ENCODE measurements at places on chromosomes 3 and 15. TPM values are rescaled to one million over a fixed set of nuclear protein-coding genes. Genes with fewer than 3 reads are reported as not detected.

DNA sequence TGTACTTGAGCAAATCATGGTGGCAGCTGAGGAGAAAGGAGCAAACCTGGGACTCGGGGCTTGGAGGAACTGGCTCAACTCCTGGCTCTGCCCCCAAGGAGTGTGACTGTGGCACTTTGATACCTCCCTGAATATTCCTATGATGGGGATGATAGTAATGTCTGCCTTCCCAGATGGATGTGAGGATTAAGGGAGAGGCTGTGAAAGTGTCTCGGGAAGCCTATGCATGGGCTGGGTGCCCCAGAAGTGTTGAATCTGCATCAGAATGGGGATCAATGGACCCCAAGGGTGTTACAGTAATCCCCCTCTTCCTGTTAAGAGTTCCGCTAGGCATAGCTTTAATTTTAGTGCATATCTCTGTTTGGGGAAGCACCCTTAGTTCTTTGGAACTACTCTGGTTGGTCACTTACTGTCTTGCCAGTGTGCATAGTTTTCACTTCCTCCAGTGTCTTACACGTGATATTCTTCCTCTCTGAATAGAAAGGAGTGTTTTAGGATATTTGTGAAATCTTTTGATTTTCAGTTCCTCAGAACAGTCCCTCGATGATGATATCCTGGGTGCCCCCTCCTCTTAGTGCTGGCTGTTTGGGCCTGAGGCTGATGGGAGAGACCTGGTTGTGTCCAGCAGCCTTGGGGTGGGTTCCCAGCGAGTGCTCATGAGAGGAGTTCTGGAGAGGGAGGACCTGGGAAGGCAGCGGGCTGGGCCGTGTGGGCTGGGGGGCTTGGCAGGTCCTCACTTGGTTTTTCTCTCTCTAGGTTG, 97.5 kb downstream of the CHDH start:
- ATAC-seq = peak; percentile 58

GRCh38 chr15:64763874-64764273, 11.5 kb downstream of the RBPMS2 start:
- no peak for ATAC-seq

GRCh38 chr3:60574046-60574769, 677.0 kb downstream of the FHIT start:
- ATAC-seq = no peak

- no peak for ATAC-seq
Observed at GRCh38 chr3:17478673-17479072, 263.8 kb downstream of the TBC1D5 start.

DNA sequence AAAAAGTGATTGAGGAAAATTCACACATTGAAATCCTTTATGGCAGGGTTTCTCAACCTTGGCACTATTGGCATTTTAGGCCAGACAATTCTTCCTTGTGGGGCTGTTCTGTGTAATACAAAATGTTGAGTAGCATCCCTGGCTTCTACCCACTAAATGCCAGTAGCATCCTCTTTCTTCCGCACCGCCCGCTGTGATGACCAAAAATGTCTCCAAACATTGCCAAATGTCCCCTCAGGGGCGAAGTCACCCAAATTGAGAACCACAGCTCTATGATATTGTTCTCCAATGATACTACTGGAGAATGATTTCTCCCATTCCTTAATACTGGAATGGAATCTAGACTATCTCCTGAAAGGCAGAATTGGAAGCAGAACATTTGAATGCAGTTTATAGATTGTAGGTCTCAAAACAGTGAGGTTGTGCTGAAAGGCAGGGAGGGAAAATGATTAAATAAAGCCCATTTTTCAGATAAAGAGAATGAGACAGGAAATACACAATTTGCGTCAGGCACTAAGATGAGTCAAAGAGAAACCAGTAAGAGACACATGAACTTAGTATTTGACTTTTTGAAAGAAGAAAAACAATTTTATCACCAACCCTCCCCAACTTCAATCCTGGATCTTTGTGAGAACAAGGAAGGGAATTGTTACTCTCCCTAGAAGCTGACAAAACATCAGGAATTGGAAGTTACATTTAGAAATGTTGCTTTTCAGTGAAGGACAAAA, 101.6 kb upstream of the TNIK start:
- ATAC-seq = no peak

- no peak for ATAC-seq
Observed at GRCh38 chr3:192706272-192706671, 21.1 kb downstream of the FGF12 start.

DNA sequence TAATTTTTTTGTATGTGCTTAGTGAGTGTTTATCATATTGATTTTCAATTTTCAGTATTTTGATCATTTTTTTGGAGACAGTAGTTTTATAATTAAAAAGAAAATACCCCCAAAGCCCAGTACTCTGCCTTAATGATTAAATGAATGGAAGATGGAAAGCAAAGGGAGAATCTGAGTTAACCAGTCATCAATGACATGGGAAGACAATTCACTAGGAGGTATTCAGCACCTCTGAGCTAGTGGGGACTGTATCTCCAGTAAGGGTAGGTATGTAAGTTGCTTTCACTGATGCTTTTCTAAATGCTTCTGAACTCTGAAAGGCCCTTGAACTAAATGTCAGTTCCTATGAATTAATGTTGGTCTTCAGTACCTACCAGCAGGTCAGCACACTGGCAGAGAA, 590.4 kb upstream of the DPPA4 start:
- ATAC-seq = no peak

The CCR3 gene
- total RNA-seq = not detected

DNA sequence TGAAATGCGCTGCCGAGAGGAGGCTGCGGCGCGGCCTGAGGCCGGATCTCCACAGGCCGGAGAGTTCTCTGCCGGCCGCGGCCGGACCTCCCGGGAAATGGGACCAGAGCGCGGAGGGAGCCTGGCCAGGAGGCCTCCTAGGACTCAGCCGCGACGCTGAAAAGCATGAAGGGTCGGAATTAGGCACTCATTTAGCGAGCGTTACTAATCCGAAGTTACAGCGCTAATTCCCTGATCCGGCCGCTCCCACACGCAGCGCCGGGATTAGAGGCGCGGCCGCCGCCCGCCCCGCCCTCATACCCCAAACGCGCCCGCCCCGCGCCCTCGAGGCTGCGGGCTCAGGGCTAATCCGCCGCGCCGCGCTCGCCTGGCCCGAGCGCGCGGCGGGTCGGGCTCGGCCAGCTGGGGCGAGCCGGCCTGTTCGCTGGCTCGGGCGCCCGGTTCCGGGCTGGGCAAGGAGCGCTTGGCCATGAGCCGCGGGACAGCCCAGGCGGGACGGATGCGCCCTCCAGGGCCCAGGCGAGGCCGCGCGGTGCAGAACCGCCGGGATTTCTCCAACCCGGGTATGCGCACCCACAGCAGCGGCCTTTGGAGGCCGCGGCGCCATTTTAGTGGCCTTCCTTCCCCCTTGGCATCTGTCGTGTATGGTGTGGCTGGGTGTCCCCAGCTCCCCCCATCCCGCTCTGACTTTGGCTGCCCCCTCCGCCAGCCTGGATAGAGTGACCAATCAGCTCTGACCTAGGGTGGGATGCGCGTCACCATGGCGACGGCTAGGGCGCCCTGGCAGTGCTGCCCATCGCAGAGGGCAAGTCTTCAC, 36.8 kb upstream of the POLG start:
- ATAC-seq = peak; percentile 35

- ATAC-seq = peak; percentile 90
Observed at GRCh38 chr15:63718590-63719035, 115.1 kb downstream of the HERC1 start.

- no peak for ATAC-seq
Observed at GRCh38 chr15:64441852-64442251, 18.5 kb upstream of the ZNF609 start.

DNA sequence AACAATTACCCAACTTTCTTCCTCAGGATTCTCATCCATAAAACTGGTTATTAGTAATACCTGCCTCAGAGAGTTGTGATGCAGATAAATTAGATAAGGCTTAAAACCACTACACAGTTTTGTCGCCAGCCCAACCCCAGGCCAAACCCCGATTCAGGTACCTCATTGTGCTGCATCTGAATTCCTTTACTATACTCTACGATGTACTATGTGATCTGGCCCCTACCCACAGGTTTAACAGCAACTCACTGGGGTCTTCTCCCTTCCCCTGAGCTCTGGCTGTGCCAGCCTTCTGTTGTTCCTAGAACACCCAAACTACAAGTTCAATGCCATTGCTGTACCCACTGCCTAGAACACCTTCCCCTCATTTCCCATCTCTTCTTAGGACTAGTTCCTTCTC, 64.6 kb downstream of the MYO5A start:
- ATAC-seq = no peak

DNA sequence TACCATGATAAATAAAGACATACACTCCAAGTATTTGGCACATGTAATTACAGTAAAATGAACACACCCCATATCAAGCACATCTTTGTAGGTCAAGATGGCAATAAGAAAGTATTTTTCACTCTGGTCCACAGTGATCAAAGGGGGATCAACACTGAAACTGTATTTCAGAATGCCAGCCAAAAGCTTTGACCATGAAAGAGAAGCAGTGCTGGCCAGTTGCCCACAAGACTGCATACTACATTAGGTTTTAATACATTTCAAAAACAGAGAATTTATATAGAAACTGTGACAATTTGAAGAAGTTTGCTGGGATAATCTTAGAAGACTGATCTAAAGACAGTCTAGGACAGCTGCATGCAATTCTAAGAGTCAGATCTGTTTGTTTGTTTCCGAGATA, 1035.3 kb downstream of the FHIT start:
- no peak for ATAC-seq

DNA sequence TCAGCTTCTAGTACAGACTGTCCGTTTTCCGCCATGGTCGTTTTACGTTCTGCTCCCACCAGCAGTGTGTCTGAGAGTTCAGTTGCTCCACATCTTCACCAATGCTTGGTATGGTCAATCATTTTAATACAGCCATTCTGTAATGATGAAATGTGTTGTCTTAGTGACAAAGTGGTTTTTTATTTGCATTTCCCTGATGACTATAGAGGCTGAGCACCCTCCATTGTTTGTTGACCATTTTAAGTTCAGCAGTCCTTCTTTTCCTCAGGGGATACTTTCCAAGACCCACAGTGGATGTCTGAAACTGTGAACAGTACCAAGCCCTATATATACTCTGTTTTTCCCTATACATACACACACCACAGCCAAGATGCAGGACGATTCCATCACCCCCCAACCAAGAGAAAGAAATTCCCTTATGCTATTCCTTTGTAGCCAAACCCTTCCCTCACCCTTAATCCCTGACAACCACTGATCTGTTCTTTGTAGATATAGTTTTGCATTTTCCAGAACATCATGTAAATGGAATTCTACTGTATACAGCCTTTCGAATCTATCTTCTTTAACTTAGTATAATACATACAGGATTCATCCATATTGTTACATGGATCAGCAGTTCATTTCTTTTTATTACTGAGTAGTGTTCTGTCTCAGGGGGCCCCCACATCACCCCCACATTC, 55.9 kb downstream of the C3orf20 start:
- no peak for ATAC-seq

The CERS3 gene
- total RNA-seq = 0.27 TPM

DNA sequence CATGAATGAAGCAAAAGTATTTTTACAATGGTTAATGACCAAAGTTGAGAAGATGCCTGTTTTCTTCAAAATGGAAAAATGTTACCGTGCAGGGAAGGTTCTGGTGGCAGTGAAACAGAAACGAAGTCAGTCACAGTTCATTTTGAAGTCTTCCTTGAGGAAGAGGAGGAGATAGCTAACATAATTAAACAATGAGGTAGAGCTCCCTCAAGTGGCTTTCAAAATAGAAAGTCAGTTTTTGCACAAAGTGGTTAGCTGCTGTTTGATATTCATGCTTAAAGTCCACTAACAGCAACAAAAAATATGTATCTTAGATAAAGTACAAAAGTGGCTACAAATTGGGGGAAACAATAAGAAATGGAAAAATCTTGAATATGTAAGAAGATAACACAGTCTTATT, 87.3 kb downstream of the TFG start:
- ATAC-seq = no peak

DNA sequence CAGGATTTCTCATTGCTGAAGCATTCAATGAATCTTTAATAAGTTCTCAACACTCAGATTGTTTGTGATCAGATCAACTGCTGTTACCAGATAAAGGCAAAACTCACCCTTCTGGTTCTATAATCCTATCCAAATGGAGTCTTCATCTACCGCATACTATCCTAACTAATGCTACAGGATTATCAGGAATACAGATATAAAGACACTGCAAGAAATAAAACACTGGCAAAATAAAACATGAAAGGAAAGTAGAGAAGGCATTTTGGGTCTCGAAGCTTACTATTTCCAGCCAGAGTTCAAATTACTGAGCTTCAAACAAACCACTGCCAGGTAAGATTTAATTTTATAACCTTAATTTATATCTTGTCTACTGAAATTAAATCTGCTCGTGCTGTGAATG, 524 bp downstream of the CHRM5 start:
- no peak for ATAC-seq

The BTD gene
- total RNA-seq = 42.5 TPM

The ITGA11 gene
- total RNA-seq = 8.3 TPM

GRCh38 chr3:126959921-126960603, 22.9 kb upstream of the PLXNA1 start:
- no peak for ATAC-seq

The NME9 gene
- total RNA-seq = not detected

GRCh38 chr3:32414522-32415202, 23.0 kb downstream of the CMTM7 start:
- peak; percentile 62 for ATAC-seq

The LYSMD2 gene
- 27.9 TPM for total RNA-seq

DNA sequence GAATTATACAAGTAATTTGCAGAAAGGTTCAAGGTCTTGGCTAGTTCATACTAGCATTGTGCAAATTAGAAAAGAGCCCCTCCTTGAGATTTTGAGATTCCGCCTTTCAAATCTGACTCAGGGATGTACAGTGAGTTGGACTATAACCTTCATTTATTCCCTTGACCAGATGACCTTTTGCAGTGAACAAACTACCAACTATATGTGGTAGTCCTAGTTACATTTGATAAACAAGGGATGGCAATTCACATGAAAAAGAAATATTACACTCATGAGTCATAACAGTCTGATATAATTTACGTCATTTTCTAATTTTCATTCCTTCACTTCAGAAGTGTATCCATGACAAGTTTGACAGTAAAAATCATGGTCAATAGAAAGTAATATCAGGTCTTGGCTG, 860.4 kb downstream of the ROBO1 start:
- ATAC-seq = no peak

The CYFIP1 gene
- 82.3 TPM for total RNA-seq

DNA sequence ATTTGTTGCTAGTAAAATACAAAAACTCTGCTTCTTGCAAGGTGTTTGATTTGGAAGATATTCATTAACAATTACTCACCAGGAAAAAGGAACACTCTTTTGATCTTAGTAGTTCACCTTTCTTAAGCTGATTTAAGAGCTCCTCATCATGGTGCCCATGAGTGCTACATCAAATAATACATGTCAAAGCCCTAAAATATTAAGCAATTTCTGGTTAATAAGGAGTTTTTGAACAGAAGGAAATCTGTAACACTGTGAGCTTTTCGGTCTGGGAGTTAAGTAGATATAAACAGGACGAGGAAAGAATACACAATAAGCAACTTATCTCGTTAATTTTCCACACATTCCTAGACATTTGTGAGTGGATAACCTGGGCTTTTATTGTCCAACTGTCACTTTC, 83.9 kb upstream of the DCBLD2 start:
- ATAC-seq = no peak

Measured in gastroesophageal sphincter (tissue), 4 donors.